Cardiac fibroblast (primary cell): ENCODE measurements at places on chromosomes 2 and 18.

- peak; percentile 75 for DNase-seq
These were observed 28.1 kb downstream of the COL4A3 start for GRCh38 chr2:227192491-227192890.

GRCh38 chr2:31693882-31694281 lies 113.1 kb upstream of the SRD5A2 start:
- DNase-seq, result peak; percentile 4

- DNase-seq, result no peak
These were observed 114.5 kb downstream of the RGPD3 start for GRCh38 chr2:106353676-106354075.

- no peak for DNase-seq
These were observed 81.6 kb upstream of the LAPTM4A start for GRCh38 chr2:20132990-20133535.

DNA sequence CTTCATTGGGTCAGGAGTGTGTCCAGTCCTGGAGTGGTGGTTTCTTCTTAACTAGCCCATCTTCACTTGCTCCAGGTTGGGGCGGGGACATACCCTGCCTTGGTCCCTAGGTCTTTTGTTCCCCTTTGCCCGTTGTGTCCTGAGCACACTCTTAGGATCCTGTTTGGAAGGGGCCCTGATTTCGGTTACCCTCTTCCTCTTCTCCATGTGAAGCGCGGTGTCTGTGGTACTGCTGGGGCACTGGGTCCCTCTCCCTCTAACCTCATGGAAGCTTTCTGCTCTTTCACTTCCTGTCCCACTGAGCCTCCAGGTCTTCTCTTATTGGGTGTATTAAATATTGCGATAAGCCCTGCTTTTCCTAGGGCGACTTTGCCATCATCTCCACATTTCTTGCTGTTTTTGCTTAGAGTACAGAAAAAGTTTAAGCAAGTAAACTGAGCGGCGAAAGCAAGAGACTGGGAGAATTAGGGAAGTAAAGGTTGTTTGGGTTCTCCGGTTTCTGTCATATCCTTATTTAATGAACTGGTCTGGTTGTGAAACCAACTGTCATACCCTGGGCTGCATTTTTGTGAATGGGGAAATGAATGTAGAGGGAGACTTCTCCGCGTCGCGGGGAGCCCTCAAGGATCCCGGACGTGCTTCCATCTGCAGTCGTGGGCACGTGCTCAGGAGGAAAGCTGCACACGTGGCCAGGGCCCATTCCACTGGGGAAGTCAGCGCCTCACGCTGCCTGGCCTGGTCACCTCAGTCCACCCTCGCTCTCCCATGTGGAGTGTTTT lies 73.8 kb upstream of the B3GNT7 start:
- no peak for DNase-seq

DNA sequence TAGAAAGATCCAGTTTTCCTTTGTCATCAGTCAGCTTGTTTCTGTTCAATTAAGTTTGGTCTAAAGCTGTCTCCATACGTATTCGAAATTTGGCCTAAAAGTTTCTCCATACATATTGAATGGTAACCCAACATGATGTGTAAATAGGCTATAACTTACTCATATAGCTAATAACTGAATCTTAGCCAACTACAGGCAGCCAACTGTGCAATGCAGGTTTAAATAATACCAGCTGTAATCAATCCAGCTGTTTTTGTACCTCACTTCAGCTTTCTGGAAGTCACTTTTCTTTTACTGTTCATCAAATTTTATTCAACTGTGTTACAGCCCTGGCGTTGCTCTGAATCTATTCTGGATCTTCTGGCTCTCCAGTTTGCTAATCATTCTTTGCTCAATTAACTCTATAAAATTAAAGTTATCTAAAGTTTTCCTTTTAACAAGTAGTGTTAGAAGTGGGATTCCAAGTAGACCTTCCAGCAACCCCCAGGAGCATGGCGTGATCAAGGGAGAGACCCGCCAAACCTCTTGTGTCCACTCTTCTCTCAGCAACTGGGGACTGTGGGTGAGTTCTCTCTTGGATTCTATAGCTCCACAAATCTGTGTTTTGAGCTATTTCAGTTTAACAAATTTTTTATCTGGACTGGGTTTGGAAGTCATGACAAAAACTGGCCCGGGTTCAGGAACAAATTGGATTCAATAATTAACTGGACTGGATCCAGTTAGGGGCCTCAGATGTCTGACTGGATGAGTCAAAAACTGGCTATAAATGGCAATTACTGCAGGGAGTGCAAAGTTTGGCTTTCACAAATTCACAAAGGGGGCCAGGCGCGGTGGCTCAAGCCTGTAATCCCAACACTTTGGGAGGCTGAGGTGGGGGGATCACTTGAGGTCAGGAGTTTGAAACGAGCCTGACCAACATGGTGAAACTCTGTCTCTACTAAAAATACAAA lies 329.7 kb upstream of the ST6GAL2 start:
- DNase-seq, result no peak

DNA sequence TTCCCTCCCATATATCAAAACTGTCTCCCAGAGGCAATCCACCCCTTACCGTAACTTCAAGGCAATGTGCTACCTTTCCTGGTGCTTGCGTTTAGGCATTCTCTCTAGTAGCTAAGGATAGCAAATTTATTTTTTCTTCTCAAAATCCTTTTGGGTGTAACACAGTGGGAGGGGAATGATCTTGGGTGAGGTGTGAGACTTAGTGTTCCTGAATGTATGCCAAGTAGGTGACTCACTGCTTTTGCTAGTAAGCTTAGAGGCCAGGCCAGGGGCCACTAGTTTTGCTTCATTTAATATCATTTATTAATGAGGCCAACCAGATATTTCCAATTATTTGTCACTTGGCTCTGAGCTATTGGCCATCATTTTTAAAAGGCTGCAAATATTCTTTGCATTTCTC lies 135.5 kb downstream of the NAPG start:
- DNase-seq, result peak; percentile 69

DNA sequence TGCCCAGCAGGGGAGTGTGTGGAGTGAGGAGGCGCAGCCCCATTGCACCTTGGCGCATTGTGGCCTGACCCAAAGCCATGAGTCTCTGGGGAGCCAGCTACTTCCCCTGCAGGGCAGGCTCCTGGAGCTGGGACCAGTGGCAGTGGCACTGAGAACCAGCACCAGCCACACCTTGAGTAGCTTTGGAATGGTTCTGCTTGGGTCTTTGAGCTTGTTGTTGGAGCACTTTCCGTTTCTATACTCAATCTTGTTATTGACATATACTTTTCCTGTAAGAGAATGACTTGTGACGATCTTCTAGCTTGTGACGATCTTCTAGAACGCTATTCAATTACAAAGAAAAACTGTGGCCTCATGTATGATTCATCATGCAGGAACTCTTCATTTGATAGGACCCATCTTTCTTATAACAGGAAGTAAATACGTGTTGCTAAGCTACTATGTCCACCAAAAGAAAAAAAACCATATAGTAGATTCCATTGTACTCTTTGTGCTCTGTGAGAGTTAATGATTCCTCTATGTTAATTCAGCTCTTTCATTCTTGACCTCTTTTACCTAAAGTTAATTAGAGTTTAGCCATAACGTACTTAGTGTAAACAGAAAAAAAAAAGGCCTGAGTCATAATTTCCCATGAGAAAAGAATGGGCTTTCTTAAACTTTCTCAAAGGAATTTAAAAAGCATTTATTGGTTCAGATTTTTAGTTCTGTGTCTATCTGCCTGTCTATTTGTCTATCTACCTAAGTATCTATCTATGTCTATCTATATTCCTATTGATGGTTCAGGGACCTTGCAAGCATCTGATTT lies 113.1 kb downstream of the GATA6 start:
- DNase-seq, result peak; percentile 98

GRCh38 chr2:11955884-11956291 lies 209.5 kb downstream of the LPIN1 start:
- DNase-seq, result no peak

DNA sequence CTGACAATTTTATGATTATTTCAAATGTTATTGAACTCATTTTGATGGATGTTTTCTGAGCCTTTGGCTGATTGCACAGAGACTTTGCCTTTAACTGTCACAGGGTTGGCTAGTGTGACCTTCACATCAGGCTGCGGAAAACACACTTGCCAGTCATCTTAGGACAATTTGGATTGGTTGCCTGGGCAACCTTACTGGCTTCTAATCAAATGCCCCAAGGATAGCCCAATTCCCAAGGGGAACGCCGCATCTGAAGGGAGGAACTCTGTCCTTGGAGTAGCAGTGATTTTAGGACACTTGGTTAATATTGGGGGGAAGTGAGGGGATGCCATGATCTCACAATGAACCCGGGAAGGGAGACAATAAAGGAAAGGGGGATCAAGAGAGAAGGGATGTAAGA lies 29.5 kb downstream of the OSBPL6 start:
- no peak for DNase-seq

DNA sequence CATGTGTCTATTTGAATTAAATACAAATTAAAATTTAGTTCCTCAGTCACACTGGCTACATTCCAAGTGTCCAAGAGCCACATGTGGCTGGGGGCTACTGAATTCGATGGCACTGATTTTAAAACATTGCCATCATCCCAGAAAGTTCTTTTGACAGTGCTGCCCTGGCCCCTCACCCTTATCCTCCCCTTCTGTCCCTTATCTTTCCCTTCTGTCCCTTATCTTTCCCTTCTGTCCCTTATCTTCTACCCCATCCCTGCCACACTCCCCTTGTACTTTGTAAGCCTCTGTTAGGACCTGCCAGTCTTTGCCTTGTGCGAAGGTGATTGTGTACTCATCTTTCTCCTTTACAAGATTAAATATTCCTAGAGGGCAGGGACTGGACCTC lies 85.2 kb downstream of the DNMT3A start:
- DNase-seq, result no peak

DNA sequence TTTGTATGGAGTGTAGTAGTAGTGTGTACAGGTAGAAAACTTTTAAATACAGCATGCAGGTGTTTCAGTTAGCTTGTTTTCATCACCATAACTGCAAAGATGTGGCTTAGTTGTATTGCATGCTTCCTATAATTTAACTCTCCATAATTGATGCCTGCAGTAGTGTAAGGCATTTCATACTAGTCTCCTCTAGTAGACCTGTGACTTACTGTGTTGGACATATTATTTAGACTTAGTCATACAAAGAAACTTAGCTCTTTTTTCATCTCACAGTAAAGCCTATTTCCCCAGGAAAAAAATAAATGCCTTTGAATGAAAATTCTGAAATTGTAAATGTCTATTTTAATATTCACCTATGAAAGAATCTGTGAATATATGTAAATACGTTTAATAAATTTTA lies 52.8 kb upstream of the TWSG1 start:
- no peak for DNase-seq

DNA sequence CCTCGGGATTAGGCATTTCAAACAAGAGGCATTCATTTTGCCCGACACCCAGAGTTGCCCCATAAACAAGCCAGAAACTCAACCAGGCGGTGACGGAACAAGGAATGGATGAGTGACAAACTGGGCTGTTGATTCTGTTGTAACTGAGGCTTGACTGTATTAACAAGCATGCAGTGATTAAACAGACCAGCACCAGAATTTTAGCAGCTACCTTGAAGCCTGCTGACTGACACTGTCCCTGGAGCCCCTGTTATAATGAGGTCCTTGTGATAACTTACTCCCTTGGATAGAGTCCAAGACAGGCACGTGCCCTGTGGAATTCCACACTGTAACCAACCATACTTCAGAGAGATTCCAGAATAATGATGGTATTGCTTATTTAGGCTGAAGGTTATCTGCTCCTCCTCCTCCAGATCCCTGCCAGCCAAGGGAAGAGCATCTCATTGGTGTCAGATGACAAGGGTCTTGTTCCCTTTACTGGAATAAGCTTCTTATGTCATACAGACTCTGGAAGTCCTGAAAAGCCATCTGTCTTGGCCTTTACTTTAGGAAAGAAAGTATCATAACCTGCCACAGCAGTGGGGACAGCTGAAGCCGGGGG lies 97.1 kb upstream of the RMDN2 start:
- peak; percentile 77 for DNase-seq

DNA sequence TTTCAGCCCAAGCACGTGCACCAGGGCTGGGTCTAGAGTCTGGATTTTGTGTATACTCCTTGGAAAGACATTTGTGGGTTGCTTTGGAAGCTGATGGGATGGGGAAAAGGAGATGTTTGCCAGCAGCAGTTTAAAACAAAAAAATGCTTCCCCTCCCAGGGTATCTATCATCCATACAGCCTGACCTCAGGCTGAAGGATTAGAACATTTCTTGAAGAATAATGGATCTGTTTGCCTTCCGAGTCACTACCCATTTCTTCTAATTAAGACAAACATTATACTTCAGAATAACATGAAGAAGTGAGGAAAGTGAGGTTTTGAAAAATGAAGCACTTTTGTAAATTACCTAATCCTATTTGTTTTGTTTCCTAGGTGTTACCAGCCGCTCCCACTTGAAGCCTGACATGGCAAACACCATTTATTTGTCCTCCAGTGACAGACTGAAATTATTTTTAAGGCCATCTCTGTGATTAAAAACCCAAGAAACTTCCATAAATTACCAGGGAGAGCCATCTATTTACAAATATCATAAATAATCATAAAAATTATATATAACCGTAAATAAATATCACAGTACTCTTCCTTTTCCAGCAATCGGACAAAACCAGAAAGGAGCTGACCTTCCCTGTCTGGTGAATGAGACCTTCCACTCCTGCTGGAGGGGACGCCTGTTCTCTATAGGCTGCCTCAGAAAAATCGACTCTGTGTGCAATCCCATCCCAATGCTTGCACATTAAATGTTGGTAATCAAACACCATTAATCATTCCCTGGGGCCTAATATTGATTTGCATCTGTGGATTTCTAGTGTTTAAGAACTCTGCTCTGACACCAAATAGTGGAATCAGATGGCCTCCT lies 106.8 kb downstream of the C1D start:
- DNase-seq, result no peak

DNA sequence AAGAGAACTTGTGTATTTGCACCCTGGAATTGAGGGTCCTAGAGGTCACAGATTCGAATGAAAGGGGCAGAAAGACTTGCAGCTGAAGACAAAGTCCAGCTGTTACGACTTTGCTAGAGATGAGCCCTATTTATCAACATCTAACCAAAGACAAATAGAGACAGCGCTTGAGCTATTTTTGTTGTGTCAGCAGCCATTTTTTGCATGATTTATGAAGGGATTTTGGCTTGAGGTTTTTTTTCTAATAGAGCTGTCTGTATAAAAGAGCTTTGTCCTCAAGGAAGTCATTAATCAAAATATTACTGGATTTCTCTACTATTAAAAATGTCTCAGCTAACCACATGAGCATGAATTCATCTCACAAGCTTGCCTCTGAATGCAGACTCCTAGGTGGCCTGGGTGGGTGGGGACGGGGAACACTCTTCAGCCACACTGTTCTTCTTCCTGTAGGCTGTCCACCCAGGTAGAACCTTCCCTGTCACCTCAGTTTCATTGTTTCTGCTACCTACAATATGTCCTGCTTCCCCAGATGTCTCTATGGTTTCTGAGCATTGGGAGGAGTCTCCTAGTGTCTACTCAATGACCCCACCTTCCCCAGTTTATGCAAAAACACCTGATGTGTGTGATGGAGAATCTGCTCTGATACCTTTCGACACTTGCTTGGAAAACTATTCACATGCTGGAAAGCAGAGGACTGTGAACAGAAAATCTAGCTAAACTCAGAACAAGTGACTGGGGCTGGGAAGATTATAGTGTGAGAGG lies 7.2 kb upstream of the CD226 start:
- DNase-seq, result no peak
